H4 (cell line): ENCODE measurements at places on chromosomes 11 and 22. TPM values are rescaled to one million over a fixed set of nuclear protein-coding genes. Genes with fewer than 3 reads are reported as not detected.
A peak's percentile ranks its signal among the peaks of the same experiment; 100 is the strongest.

PARVG gene
- 0.04 and 1.1 TPM in 2 replicates for total RNA-seq

TMEM191C gene
- total RNA-seq, result 0.25 TPM in 1 of 2 replicates, not detected in the other

DNA sequence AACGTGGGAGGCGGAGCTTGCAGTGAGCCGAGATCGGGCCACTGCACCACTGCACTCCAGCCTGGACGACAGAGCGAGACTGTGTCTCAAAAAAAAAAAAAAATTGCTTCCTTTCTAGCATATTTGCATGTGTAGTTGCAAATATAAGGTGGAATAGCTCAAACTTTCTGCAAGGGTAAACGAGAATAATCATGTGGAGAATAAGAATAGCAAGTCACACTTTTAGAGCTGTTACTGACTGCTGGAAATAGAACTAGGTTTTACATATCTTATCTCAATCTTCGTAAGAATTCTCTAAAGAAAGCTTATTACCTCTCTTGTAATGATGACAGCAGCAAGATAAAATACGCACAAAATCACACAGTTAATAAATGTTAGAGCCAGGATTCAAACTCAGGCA is 1.6 kb downstream of the L3MBTL2 start:
- no peak for DNase-seq

GAL3ST3 gene
- total RNA-seq, result not detected in 2 replicates

ARHGAP32 gene
- 4.8 and 5.1 TPM in 2 replicates for total RNA-seq

DNA sequence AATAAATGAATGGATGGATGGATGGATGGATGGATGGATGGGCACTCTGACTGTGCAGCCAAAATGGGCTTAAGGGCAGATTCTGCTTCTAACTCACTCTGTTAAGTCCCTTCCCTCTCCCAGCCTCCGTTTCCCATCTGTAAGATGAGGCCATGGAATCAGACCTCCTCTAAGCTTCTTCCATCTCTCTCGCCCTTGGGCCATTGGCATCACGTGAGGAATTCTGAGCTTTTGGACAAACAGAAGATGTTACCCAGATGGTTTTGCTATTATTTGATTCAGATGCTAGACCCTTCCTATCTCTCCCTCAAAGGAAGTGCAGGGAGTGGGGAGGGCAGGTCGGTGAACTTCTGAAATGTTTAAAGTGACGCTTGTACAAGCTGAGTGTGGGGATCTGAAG is 4.0 kb upstream of the CYTH4 start:
- DNase-seq, result no peak

CHRM1 gene
- not detected in 2 replicates for total RNA-seq

- no peak for DNase-seq
Observed at GRCh38 chr11:132604431-132604830, 927.9 kb downstream of the OPCML start.

- no peak for DNase-seq
Observed at GRCh38 chr11:68505596-68505995, 45.0 kb downstream of the PPP6R3 start.

GLYATL1 gene
- total RNA-seq, result 0.56 and 1.5 TPM in 2 replicates

CD44 gene
- 211 and 238 TPM in 2 replicates for total RNA-seq

DNA sequence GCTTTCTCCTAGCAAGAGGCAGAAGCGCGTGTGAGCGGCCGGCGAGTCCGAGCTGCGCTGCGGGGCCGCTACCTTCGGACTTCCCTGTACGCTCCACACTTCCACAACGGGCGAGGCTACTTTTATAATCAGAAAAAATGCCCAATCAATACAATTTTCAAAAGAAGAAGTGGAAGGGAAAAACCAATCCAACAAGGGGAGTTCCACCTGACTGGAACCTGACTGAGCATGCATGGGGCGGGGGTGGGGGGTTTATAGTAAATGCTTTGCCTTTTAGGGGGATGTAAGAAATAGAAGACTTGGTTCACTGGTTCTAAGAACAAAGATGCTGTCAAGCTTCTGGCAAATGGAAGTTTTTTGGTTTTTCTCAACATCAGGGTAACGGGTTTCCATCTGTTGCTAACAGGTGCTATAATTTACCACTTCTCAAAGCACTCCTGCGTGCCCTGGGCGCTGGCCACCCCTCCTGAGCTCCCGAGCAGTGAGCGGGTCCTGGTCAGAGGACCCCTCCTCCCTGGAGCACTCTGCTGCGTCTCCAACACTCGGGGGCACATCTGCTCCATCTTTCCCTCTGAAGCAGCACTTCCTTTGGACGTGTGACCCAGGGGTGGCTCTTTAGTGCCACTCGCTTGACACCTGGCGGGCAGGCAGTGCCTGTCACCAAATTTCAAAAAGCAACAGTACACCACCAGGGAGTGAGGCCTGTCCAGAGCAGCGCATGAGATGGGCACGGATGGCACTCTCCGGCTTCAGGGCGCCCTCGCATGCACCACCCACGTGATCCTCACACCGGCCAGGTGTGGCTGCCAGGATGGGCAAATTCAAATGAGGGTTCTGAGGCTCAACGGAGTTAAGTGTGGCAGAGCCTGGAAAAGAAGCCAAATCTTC is 21.6 kb upstream of the BID start:
- no peak for DNase-seq

DNA sequence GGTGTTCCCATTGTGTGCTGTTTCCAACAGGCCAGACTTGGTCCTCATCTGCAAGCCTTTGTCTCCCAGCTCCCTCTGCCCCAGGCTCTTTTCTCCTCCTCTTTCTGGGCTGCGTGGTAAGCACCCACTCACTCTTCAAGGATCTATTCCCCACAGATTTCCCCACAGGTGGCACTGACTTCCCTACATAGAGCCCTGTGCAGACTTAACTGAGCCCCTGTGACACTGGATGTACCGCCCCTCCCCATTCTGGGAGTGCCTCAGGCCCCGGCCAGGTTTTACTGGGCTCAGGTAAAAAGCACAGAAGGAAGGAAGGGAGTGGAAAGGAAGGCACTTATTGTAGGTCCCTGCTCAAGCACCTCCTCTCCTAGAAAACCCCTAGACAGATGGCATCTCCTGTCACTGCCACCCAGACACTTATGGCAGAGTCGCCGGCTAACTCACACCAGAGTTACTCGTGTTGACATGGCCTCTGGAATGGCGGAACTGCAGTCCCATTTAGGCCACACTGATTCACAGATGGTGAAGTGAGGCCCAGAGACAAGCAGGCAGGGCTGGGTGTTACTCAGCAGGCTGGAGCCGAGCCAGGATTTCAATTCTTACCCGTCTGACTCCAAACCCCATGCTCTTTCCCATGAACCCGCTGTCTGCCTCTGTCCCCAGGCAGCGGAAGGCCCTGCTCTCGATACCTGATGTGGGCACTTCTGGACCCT is 47.2 kb downstream of the LRRC32 start:
- no peak for DNase-seq

- no peak for DNase-seq
Observed at GRCh38 chr22:30028731-30029130, 51.5 kb upstream of the HORMAD2 start.

DNA sequence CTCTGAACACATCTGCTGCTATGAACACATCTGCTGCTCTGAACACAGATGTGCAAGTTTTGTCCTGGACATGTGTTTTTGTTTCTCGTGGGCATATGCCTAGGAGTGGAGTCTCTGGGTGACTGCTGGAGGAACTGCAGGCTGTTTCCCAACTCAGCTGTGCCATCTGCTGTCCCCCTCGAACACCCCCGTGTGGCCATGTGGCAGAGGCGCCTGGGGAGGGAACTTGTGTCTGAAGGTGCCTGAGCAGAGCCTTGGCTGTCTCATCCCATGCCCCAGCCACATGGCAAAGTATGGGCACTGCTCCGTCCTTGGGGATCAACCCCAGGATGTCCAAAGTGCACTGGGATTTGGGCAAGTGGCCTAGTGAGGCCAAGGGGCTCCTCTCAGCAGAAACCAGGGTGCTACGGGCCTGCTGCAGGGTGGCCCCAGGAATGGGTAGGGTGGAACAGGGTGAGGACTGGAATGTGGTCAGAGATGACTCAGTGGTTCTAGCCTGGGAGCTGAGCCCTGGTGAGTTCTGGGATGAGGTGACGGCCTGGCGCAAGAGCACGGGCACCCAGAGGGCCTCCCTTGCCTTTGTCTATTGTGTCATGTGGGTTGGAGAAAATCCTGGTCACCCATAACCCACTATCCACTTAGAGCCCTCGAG is 14.7 kb downstream of the GATD1 start:
- peak; percentile 58 for DNase-seq

MS4A15 gene
- not detected in 2 replicates for total RNA-seq

KCNE3 gene
- total RNA-seq, result 0.08 TPM in 1 of 2 replicates, not detected in the other

- DNase-seq, result peak; percentile 8
Observed at GRCh38 chr22:31451709-31452571, 37.7 kb downstream of the EIF4ENIF1 start.

ASRGL1 gene
- 4.3 and 10.6 TPM in 2 replicates for total RNA-seq

OR2AG1 gene
- total RNA-seq, result not detected in 2 replicates

LRRN4CL gene
- 0.14 TPM in 1 of 2 replicates, not detected in the other for total RNA-seq

- no peak for DNase-seq
Observed at GRCh38 chr11:118006153-118006534, 19.9 kb downstream of the IL10RA start.

APOA5 gene
- total RNA-seq, result not detected in 2 replicates

DNA sequence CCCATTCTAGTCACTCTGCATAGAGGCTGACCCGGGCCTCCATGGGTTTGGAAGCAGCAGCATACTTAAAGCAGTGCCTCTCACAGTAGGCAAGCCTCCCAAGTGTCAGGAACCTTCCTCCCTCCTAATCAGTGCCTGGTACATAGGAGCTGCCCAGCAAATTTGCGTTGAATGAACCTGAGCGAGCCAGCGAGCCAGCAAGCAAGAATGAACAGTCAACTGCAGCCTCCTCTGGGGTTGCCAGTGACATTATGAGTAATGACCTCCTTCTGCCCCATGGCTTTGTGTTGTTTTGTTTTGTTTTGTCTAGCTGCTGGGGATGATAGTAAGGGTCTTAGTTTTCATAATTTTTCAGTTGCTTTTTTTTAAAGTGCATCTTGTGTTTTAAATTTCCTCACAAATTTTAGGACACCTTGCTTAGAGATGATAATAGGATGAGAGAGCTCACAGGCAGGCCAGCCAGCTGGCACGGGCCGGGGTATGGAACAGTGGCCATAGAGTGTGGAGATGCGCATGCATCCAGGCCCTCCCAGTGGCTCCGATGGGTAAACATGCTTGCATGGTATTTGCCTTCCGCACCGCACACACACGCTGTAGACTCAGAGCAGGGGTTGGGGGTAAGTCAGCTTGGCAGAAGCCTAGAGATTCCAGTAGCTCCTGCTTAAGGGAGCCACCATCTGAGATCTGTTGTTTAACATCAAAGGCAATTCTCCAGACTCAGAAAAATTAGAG is 36.1 kb downstream of the TTC12 start:
- no peak for DNase-seq

GRCh38 chr11:44301564-44302271 is 8.2 kb downstream of the ALX4 start:
- DNase-seq, result peak; percentile 84

GRCh38 chr11:46918083-46918787 is at the start of gene LRP4:
TSS of gene LRP4 (minus strand) at chr11:46918550. CDS start at chr11:46918379, 171 bp downstream.
- no peak for DNase-seq

GRM5 gene
- not detected in 2 replicates for total RNA-seq

- no peak for DNase-seq
Observed at GRCh38 chr11:18452927-18453326, 2.7 kb upstream of the LDHAL6A start.

GRCh38 chr22:41917375-41917902 is 2.6 kb upstream of the SHISA8 start:
- DNase-seq, result no peak

DNA sequence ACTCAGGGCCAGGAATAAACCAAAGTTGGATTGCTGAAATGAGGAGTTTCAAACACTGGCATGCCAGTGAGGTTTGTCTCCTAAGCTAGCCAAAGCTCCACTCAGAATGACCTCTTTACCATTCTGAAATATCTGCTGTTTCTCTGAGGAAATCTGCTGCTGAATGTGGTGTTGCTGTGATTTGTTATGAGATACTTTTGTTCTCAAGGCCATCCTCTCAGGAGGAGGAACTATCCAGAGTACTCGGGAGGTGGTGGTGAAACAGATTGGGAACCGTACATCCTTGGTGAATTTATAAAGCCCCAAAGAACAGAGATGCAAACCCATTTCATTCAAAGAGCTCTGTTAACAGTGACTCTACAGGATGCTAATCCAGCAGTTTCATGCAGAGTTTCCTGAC is 50.5 kb downstream of the BDNF start:
- no peak for DNase-seq

- no peak for DNase-seq
Observed at GRCh38 chr22:28951969-28952521, 68.7 kb downstream of the ZNRF3 start.

DNA sequence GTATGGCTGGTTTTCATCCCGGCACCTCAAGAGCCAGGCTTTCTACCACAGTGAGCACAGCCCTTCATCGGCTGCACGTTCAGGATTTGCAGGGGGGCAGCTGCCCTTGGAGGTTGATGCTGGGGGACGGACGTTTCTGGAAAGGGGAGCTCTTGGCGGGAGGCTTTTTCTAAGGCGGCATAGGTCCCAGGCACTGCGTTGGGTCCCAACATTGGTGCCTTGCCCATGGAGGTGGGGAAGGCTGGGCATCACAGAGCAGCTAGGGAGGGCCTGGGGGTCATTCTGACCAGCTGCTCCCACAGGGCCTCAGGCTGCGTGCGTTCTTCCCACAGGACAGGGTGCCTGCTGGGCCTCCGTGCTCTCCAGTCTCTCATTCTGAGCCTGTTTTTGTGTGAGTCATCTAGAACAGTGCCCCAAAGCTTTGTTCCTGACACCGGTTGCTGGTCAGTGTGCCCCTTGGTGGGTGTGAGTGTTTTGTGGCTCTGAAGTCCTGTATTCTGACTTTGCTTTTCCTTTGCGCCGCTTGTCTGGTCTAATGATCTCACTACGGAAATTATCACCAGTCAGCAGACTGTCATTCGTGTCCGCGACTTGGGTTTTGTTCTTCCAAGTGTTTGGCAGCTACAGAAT is 275.9 kb downstream of the TBC1D22A start:
- no peak for DNase-seq

TREH gene
- total RNA-seq, result not detected in 2 replicates

SLC5A4 gene
- 0.04 TPM in 1 of 2 replicates, not detected in the other for total RNA-seq

GRCh38 chr11:116774661-116775060 is 1.9 kb upstream of the BUD13 start:
- no peak for DNase-seq

PNPLA3 gene
- total RNA-seq, result 5.2 and 7.8 TPM in 2 replicates

DNA sequence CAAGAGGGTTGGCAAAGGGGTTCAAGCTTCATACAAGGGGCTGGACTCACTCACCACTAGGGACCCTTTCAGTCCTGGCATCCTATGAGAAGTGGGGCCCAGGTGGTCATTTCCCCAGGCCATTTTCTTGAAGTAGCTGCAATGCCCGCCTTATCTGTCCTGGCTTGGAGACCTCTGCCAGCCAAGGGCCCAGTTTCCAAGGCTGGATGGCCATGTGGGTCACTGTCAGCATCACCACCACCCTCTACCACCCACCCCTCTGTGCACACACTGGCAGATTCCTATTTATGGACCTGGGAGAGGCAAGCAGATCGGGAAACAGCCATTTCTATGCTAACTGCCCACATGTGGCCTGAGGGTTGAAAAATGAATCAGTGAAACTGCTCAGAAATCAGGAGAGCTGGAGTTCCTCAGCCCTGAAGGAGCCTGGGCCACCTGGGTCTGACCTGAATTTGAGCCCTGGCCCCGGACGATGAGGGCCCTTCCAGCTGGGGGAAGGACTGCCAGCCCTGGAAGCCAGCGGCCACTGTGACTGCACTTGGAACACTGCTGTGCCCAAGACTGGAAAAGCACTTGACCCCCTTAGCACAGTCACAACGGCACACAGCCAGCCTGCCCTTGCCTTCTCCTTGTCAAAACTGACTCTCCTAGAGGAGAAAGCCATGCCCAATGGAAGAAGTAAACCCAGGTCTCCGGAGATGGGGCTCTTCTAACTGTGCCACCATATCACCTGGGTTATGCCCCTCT is 442.2 kb downstream of the BUD13 start:
- no peak for DNase-seq

GRCh38 chr11:102843489-102843888 is at the start of gene MMP3:
TSS of gene MMP3 (minus strand) at chr11:102843609. CDS start at chr11:102843546, 63 bp downstream.
- no peak for DNase-seq

- DNase-seq, result no peak
Observed at GRCh38 chr11:111598559-111598958, 3.7 kb upstream of the SIK2 start.
